ENCODE measurements at places on chromosomes 11 and 22.

GRCh38 chr11:44453871-44454270 lies 111.6 kb upstream of the CD82 start:
- DNase-seq, result no peak

- DNase-seq, result no peak
Measured at GRCh38 chr22:23782703-23783102, 4.1 kb upstream of the SMARCB1 start.

DNA sequence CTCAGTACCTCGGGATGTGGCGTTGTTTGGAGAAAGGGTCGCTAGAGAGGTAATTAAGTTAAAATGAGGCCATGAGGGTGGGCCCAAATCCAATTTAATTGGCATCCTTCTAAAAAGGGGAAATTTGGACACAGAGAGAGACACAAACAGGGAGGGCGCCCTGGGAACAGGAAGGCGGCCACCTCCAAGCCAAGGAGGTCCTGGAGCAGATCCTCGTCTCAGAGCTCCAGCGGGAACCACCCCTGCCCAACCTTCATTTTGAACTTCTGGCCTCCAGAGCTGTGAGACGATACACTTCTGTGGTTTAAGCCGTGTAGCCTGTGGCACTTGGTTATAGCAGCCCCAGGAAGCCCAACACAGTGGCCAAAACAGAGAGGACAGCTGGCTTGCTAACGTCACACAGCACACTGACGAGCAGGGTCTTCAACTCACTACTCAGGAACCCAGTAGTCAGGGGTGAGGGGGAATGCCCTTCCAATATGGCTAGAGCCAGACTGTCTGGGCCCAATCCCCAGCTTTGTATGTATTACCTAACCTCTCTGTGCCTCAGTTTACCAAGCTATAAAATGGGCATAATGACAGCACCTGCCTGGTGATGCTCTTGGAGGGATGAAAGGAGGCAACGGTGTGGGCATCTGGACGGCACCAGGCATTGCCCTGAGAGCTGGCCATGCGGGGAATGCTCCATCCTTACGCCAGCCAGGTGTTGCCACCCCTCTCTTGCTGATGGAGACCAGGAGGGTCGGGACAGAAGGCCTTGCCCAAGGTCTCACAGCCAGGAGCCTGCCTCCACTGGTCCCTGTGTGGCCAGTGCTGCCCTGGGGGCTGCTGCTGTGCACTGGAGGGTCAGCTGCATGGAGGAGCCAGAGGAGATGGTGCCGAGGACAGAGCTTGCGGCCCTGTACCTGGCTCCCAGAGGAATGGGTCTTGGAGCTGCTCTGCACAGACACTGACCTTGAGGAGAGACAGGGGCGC lies 53.3 kb upstream of the LINC01488 start:
- no peak for DNase-seq

GRCh38 chr11:285021-285893 lies 3.7 kb upstream of the PGGHG start:
- DNase-seq, result no peak

DNA sequence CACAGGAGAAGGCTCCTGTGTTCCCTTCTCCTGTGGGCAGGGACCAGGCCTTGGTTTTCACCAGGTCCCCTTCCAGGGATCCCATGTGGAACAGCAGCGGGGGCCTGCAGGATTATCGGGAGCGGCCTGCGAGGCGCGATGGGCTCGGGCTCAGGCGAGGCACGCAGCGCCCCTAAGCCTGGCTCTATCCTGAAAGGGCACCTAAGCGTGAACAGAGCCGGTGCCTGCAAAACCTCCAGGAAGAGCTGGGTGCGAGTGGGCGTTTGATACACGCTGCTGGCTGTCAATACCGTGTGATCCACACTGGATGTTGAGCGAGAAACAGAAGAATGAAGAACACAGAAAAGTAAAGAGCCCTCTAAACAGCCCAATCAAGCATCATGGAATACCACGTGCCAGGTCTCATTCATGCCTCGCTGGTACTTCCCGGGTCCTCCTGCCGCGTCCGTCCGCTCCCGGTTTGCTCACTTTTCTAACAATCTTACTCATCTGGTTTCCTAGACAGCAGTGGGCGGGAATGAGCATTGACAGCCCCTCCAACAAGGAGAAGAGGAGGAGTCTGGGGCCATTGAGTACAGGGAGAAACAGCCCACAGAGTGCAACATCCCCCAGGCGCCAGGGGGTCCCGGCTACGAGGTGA lies 12.5 kb downstream of the OSBPL5 start:
- DNase-seq, result no peak

DNA sequence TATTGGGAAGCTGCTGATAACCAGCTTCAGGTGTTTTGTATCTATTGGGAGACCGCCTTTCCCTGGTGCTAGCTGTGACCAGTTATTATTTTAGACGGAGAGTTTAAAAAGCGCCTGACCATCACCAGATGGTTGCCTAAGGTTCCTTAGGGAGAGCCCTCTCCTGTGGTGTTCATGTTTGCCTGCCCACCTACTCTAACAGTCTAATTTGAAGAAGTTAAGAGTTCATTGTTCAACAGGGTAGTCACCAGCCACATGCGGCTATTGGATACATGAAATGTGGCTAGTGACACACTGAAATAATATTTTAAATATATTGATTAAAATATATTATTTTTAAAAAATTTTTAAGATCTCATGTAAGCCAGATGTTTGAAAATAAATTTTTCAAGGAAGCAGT lies 71.3 kb upstream of the SLN start:
- DNase-seq, result no peak

GRCh38 chr11:65446446-65447277 lies 24.1 kb downstream of the NEAT1 start:
- DNase-seq, result no peak

- no peak for DNase-seq
Measured at GRCh38 chr11:18248561-18248960, at the start of gene SAA2. SAA2 (minus strand) TSS chr11:18248668; CDS start chr11:18248011, 657 bp downstream.

DNA sequence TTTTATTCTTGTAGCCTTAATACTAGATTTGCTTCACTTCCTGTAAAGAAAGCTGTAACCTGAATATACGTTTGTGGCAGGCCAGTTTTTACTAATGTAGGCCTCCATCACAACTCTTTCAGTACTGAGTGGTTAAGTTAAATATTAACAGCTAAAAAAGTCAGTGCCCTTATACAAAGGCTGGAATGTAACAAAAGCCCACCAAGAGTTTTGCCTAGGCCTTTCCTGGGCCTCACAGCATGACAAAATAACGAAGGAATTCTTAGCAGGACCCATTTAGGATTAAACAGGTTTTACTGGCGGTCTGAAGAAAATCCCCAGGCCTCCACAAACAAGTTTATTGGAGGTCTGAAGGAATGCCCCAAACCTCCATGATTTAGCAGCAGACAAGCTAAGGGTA lies 43.7 kb downstream of the PIWIL3 start:
- no peak for DNase-seq

GRCh38 chr11:65525546-65526480 lies 930 bp downstream of the SCYL1 start:
- DNase-seq, result no peak

DNA sequence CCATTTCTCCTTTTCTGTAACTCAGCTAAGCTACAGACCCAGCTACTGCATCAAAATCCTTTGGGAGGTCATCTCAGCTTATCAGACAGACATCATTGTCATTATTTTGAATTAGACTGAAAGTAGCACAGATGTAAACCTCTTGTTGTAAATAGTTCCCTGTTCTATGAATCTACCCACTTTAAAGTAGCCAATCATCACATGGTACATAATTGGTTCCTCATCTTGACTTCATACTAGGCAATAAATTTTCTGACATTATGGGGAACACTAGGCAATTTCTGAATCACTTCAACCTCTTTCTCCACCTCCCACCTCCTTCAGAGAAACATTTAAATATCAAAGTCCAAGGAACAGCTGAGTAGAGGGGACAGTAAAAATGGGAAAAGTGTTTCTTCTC lies 47.9 kb downstream of the MPPED2 start:
- DNase-seq, result no peak

DNA sequence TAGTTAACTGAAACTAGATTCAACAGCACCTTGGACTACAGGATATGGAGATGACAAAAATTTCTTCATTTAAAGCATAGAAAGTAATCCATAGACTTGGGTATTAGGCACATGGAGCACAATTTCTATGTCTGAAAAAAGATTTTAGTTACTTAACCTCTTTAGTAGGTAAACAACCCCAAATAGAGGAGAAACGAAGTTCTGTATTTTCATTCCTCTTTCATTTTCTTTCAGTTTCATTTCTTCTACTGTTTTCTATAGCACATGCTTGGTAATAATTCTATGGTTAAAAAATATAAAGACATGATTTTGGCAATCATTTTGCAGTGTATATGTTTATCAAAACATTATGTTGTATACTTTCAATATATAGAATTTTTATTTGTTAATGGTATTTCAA lies 99.5 kb downstream of the CASP12 start:
- DNase-seq, result no peak

- no peak for DNase-seq
Measured at GRCh38 chr11:12372111-12372510, 5.3 kb upstream of the PARVA start.

GRCh38 chr22:44524806-44525205 lies 26.8 kb upstream of the RTL6 start:
- DNase-seq, result no peak

- DNase-seq, result no peak
Measured at GRCh38 chr11:128311742-128312719, 275.3 kb downstream of the ETS1 start.

- no peak for DNase-seq
Measured at GRCh38 chr11:42234451-42234951, 775.0 kb upstream of the LRRC4C start.

- no peak for DNase-seq
Measured at GRCh38 chr11:115944596-115944995, 440.4 kb upstream of the CADM1 start.

DNA sequence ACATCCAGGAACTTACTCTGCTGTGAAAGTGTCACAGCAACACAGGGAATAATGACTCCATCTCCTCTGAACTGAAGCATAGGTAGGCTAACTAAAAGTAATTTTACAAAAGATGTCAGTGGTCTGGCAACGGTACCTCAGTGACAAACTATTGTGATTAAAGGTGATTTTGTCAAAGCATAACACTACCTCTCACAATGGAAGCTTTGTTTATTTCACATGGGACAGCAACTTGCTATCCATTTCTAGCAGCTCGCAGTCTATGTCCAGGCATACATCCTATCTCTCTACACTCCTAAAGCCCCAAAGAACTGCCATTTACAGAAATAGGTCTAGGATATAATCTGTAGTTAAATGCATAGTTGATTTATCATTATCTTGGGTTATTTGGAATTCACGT lies 163.0 kb downstream of the KIRREL3 start:
- DNase-seq, result no peak

GRCh38 chr11:76810151-76810853 lies 27.1 kb downstream of the TSKU start:
- DNase-seq, result no peak

GRCh38 chr11:50182486-50182885 lies 149.8 kb downstream of the OR4C45 start:
- DNase-seq, result no peak

- no peak for DNase-seq
Measured at GRCh38 chr11:67588136-67588503, 4.5 kb downstream of the GSTP1 start.

- DNase-seq, result no peak
Measured at GRCh38 chr22:23922921-23923320, 28.7 kb downstream of the MIF start.

GRCh38 chr11:18710545-18710944 lies 12.0 kb downstream of the TMEM86A start:
- no peak for DNase-seq

GRCh38 chr11:43316451-43316850 lies 4.7 kb downstream of the API5 start:
- DNase-seq, result no peak

DNA sequence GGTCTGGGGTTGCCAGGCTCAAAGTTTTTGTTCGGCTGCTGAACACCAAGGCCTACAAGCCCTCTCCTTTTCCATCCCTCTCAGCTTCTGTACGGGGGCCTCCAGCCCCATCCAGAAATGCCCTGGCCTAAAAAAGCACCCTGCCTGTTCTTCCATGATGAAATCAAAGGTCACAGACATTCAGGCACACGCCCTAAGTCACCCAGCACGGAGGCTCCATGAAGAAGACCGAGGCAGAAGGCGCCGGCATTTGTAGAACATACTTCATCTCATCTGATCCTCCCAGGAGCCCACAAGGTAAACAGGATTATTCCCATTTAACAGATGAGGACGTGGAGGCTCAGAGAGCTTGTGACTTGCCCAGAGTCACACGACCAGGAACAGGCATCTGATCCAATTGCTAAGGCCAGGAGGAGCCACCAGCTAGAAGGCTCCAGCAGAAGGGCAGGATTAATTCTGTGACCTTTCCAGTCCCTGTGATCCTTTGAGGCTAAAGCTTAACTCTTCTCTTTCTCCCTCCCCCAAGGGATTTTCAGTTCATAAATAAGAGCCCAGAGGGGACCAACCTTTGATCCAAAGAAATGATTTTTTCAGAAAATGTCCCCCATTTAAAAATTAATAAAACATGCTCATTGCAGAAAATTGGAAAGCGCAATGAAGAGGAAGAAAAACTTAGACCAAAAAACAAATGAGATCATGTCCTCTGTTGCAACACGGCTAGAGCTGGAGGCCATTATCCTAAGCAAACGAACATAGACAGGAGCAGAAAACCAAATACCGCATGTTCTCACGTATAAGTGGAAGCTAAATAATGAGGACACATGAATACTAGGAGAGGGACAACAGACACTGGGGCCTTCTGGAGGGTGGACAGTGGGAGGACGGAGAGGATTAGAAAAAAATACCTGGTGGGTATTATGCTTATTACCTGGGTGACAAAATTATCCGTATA lies 38.7 kb downstream of the CYTH4 start:
- DNase-seq, result no peak

DNA sequence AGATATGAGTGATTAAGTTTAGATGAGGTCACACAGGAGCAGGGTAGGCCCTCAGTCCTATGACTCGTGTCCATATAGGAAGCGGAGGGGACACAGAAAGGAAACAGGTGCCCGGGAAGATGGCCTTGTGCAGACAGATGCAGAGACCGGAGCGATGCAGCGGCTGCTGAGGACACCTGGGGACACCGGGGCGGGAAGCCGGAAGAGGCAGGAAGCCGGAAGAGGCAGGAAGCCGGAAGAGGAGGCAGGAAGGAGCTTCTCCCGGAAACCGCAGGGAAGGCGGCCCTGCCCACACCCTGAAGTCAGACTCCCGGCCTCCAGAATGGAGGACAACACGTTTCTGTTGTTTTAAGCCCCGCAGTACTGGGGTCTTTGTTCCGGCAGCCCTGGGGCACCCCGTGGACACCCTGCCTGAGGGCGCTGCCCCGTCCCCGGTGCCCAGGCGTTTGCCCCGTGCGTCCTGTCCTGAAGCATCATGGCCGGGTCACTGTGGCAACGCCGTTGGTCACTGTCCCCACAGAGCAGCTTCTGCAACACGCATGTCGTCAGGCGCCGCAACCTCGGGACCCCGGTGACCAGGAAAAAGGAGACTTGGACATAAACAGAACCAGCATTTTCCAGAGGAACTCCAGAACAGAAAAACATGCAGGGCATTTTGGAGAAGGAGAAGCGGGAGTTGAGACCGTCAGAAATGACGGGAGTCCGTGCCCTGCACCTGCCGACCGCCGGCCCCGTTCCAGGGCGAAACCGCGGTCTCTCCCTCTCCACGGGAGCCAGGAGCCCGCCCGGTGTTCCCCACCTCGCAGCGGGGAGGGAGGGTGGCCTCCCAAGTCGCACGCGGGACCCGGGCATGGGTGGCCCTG lies 103.4 kb downstream of the BRD1 start:
- no peak for DNase-seq
